ENCODE measurements at places on chromosomes 5 and 9.

DNA sequence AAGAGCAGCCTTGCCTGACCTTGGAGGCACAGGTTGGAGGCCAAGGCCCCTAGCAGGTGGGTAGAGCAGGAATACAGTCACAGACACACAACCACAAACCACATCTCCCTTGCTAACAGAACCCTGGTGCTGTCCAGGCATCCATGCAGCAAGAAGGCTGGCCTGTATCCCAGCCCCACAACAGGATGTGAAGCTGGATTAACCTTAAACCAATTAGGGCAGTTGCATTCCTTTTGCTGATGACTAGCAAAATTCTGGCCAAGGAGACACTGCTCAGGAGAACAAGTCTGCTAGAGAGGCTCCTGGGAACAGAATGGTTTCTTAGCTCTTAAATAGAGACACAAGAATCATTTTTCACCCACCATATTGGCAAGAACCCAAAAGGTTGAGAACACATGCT is 97.8 kb downstream of the C5orf15 start:
- no peak for DNase-seq

- DNase-seq: no peak
Observed at GRCh38 chr9:123128591-123128990, 95.1 kb downstream of the GPR21 start.

DNA sequence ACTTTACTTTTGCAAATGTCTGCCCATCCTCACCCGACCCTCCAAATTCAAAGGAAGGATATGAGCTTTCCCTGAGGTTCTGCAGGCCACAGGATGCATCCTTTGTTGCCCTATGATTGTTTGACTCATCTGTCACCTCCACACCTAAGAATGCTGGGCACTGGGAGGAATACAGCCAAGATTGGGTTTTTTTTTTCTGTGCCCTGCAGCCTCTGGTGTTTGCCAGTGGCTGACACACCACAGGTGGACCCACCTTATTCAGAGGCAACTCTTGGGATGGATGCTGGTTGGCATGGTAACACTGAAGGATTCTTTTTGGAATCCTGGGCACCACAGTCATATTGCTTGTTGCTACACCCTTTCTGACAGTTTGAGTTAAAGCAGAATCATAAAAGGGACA is 29.7 kb downstream of the C9orf152 start:
- DNase-seq: no peak

DNA sequence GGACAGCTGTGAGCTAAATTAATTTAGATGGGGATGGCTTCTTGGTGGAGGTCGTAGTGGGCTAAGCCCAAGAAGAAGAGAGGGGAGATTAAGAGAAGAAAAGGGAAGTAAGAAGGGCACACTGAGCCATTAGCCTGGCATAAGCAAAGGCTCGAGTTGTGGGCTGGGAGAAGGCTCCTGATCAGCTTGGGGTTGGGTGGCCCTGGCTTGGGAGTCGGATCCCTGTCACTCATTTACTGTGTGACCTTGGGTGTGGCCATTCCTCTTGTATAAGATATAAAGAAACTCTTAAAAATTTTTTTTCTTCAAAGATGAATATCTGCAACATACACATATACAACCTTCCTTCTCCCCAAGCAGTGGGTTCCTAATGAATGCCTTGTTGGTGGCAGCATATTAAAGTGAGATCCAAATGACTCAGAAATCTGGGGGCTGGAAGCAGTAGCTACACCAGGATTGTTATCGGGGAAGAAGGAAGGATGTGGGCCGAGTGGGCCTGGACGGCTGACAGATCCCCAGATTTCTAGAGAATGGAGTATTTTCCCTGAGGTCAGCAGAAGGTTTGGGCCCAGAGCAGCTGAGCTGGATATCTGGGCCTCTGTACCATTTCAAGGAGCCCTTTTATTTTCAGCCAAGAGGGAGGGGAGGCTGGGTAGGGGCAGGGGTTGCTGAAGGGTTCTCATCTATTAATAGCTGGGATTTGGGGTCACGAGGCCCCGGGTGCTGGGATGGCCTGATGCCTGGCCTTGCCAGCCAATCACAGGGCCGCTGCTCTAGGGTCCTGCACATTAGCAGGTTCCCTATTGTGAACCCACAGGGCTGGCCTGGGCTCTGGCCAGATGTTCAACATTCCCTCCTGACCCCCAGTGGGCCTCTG is 52.1 kb downstream of the PPARGC1B start:
- DNase-seq: no peak

GRCh38 chr9:4137681-4138099 is 162.2 kb downstream of the GLIS3 start:
- no peak for DNase-seq

DNA sequence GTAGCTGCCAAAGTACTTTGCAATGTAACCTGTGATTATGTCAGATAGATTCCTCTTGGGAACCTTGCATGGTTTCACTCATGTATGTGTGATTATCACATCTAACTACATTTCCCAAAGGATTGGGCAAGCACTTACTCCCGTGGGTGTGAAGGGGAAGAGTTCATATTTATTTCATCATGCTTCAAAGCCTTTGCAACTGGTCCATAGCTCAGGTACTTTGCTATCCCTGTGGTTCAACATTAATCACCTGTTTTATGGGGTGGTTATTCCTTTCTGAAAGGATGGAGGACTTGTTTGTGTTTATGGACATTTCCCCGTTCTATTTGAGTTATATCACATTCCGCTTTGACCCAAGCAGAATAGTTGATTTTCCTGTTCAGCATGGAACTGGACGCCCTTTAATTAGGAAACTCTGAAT is 13.6 kb upstream of the ERMP1 start:
- no peak for DNase-seq

- peak; percentile 18 for DNase-seq
Observed at GRCh38 chr9:133619791-133620190, 10.6 kb upstream of the FAM163B start.

GRCh38 chr9:88574953-88575352 is 40.0 kb downstream of the NXNL2 start:
- DNase-seq: no peak

GRCh38 chr9:4038182-4038723 is 261.6 kb downstream of the GLIS3 start:
- no peak for DNase-seq

DNA sequence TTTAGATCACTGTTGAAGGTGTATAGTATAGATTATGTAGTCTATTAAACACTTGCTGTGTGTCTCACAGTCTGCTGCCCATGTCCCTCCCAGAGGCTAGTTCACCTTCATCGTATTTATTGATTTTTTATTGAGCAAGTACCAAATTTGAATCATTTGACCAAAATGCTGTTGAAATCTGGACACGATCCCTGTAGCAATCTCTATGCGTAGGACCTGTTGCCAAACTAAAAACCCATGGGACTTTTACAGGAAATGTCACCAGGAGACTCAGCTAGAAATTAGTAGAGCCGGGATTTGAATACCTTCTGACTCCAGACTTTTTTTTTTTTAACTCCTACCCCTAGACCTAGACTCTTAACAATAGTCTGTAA is 17.5 kb downstream of the SLC31A1 start:
- no peak for DNase-seq

DNA sequence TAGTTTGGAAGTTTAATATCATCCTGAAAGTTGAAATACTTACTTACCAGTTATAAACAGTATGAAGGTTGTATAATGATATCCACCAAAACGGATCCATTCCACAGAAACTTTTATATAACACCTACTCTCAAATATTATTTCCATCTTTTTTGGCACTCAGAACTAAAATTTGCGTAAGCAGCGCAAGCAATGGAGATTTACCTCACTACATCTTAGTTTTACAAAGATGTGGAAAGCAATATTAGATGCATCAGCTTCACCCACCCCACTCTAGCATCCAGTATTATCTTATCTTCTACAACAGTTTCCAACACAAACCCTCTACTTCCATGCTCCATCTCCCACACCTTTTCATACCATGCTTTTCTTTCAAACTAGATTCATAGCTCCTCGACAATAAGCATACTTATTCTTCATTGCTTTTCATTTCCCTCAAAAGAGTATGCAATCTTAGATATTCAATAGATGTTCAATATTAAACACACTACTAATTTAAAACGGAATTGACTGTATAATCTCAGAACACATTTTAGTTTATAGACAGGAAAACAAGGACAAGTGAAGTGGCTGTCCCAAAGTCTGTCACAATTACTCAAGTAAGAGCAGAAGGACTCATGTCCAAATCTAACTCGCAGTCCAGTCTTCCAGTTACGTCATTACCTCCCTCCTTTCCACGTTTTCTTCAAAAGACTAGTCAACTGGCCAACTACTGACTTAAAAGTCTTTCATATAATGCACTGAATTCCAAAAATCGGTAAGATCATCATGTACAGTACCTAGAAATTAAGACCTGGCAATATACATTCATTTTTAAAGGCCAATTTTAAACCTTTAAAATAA is 2.2 kb downstream of the PPP2CA start:
- no peak for DNase-seq

- peak; percentile 45 for DNase-seq
Observed at GRCh38 chr5:67196537-67197059, at the start of gene CD180. TSS of gene CD180 (minus strand) at chr5:67196799. CDS start at chr5:67196641, 158 bp downstream.

DNA sequence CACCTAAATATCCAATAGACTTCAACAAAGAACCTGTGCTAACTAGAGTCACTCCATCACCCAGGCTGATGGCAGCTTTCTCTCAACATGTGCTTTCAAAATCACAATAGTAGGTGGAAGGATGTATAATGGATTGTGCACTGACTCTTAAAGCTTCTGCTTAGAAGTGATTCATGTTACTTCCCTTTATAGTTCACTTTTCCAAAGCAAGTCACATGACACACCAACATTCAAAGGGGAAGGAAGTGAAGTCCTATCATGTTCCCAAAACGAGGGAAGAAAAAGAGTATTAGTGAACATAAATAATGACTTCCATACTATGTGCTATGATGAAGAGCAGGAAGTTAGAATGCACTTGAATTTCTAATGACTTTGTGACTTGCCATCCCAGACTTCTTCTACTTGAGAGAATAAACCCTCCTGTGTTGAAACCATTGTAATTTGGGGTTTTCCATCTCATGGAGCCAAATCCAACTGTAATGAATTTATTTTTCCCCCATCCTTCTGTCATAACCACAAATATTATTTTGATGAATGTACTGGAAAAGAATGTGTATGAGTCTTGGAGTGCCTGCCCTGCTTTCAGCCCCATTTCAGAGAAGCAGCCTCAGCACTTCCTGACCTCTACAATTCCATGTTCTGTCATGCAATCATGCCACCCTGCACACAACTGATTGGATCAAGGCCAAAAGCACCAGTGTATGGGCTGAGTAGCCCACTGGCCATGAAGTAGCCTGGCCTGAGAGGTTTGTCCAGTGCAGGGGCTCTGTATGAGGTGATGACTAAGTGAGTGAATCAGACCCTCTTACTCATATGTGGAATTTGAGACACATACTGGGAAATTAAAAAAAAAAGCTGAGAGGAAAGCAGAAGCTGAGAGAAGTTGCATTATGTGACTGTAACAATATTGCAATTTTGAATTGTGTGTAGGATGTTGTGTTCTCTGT is 525.9 kb upstream of the CLINT1 start:
- no peak for DNase-seq

- no peak for DNase-seq
Observed at GRCh38 chr9:113818391-113818790, 57.7 kb upstream of the ZNF618 start.

- no peak for DNase-seq
Observed at GRCh38 chr9:114303571-114303970, 19.3 kb upstream of the ORM1 start.

GRCh38 chr5:37849641-37850040 is 9.8 kb upstream of the GDNF start:
- DNase-seq: no peak

DNA sequence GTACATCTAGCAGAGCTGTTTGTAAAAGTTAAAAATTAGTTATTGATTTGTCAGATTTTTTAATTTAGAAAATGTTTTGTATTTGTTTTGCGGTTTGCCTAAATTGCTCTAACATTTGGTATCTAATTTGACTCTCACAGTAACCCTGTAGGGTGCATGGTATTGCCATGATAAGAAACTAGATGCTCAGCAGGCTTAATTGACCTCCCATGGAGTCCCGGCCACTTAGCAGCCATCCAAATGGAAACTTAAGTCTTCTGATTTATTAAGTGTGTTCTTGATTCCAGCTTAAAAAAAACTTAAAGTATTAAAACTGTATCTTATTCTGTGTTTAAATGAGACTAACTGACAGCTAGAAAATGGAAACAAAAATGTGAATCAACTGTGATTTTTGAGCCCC is 54.5 kb downstream of the CAST start:
- DNase-seq: no peak

GRCh38 chr5:172713113-172713808 is 57.7 kb downstream of the DUSP1 start:
- DNase-seq: peak; percentile 62

- no peak for DNase-seq
Observed at GRCh38 chr9:89881431-89881830, 276.6 kb downstream of the GADD45G start.

GRCh38 chr5:173592050-173592669 is 24.3 kb downstream of the BOD1 start:
- no peak for DNase-seq

DNA sequence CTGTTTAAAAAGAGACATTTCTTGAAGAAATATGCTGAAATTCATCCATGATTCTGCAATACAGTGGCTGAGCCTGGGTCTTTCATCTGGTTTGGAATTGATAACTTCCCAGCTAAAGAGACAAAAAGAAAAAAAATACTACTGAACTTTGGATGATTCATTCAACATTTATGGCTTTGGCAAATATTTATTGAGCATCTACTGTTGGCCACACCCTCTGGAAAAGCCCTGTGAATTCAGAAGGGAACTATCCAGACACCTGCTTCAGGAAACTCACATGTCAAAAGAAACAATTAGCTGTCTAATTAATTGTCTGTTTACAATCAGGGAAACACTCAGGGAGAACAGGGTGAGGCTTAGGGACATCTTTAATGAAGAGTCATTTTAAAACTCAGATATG is 17.8 kb upstream of the ZNF622 start:
- no peak for DNase-seq

DNA sequence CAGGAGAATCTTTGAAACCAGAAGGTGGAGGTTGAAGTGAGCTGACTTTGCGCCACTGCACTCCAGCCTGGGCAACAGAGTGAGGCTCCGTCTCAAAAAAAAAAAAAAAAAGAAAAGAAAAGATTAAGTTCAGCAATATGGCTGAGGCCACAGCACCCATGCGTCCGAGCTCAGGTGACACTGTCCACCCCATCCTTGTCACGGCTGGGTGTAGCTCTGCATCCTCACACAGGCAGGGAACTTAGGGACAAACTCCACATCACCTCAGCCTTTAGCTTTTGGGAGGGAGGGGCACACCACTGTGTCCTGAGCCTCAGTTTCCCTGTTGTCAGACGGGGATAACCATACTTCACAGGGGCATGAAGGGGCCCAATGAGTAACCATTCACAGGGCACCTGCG is 15.5 kb downstream of the FGD3 start:
- DNase-seq: no peak

Measured in head of caudate nucleus (tissue), 42 donors.